ENCODE measurements at places on chromosomes 12 and 14. TPM values are rescaled to one million over a fixed set of nuclear protein-coding genes. Genes with fewer than 3 reads are reported as not detected.

Gene TMCC3
- 0.59 TPM for total RNA-seq

Gene TAS2R9
- total RNA-seq: not detected

DNA sequence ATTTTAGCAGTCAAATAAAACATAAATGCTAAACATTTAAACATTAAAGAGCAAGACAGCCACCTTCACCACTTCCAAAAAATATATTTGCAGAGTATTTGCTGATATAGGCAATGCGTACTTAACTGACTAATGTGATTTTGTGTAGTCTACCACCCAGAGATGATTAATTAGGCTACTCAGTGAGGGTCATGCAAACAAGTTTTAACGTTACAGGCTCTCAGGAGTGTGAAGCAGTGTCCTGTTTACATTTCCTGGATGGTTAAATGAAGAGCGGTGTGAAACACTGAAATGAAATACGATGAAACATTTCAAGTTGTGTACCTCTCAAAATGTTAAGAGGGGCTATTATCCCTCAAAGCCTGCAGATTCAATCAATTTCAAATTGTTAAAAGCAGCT is 165.8 kb upstream of the LRIG3 start:
- no peaks in the 10 kb centered on the region for H3K27me3 ChIP-seq
- H3K4me1 ChIP-seq: peaks cover 58% of the 10 kb centered on the region
- H3K27ac ChIP-seq: peak overlapping the region; percentile 38
- H3K36me3 ChIP-seq: no peaks in the 10 kb centered on the region

- no peaks in the 10 kb centered on the region for H3K36me3 ChIP-seq
- H3K27ac ChIP-seq: no peak overlapping the region
- H3K4me1 ChIP-seq: no peaks in the 10 kb centered on the region
- peaks cover 8% of the 10 kb centered on the region for H3K27me3 ChIP-seq
These were observed 489.6 kb upstream of the GARIN6 start for GRCh38 chr12:99157946-99158345.

GRCh38 chr12:109637348-109637747 is 63.8 kb downstream of the MVK start:
- H3K27ac ChIP-seq: no peak overlapping the region
- no peaks in the 10 kb centered on the region for H3K4me1 ChIP-seq
- H3K27me3 ChIP-seq: peaks cover 6% of the 10 kb centered on the region
- H3K36me3 ChIP-seq: no peaks in the 10 kb centered on the region
- H3K4me3 ChIP-seq: no peak overlapping the region

Gene KRT3
- total RNA-seq: not detected

Gene CSRP2
- 215 TPM for total RNA-seq

DNA sequence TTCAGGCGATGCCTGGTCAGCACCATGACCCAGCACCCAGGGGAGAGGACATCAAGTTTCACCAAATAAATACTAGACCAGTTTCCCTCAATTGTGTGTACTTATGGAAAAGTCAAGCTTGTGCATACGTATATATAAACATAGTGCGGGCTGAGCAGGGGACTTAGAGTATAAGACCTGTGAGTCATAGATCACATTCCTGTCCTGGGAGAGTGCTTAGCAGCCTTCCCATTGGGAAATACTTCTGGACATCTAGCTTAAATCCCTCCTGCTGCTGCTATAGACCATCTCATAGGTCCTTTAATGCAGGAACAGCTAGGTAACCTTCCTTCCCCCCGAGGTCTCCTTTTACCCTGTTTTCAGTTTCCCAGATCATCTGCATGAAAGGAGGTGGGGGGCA is 51.9 kb downstream of the PRMT8 start:
- H3K27me3 ChIP-seq: peaks cover 27% of the 10 kb centered on the region
- no peak for DNase-seq
- H3K4me3 ChIP-seq: no peak overlapping the region
- H3K36me3 ChIP-seq: no peaks in the 10 kb centered on the region

DNA sequence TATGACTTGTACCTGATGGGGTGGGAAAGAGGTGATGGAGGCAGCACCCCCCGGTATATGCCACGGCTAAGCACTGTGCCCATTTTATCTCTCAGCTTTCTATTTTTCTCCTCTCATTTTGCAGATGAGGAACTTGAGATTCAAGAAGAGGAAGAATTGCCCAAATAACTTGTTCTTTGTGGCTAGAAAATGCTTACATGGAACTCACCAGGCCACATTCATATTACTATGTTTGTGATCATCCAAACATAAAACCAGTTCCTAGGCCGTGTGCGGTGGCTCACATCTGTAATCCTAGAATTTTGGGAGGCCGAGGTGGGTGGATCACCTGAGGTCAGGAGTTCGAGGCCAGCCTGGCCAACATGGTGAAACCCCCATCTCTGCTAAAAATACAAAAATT is 14.5 kb upstream of the PSMD9 start:
- H3K27me3 ChIP-seq: no peaks in the 10 kb centered on the region
- DNase-seq: no peak
- H3K4me1 ChIP-seq: peaks cover 9% of the 10 kb centered on the region
- H3K27ac ChIP-seq: no peak overlapping the region

DNA sequence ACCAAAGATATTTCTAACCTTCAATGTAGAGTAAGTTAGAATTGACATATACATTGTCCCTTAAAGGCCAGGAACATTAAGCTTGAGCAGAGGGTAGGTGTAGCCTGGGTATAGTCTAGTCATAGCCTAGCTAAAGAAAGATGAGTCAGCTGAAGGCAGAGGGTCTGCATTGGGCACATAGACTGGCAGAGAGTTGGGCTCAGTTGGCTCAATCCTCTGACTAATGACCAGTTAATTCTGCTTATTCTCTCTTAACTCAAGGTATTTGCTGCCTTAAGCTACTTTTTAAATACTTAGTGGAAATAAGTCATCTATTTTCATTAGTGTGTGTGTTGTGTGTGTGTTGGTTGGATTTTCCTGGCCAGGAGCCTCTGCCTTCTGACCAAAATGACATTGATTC is 467.1 kb downstream of the RAD51B start:
- DNase-seq: no peak
- H3K4me3 ChIP-seq: no peak overlapping the region
- no peak overlapping the region for H3K27ac ChIP-seq
- H3K36me3 ChIP-seq: no peaks in the 10 kb centered on the region
- H3K4me1 ChIP-seq: no peaks in the 10 kb centered on the region

DNA sequence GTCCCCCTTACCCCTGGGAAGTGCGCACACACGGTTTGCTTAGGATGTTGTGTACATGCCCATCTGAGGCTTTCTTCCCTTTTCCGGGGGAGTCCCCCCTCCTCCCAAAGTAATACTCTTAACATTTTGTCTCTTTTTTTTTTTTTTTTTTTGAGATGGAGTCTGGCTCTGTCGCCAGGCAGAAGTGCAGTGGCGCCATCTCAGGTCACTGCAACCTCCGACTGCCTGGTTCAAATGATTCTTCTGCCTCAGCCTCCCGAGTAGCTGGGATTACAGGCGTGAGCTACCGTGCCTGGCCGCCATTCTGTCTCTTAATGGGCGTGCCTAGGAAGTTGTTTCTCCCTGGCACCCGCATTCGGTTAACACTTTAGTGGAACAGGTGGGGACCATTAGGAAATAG is 4.5 kb upstream of the GMFB start:
- H3K4me1 ChIP-seq: peaks cover 12% of the 10 kb centered on the region
- H3K27me3 ChIP-seq: peaks cover under 1% of the 10 kb centered on the region
- H3K4me3 ChIP-seq: no peak overlapping the region
- H3K36me3 ChIP-seq: no peaks in the 10 kb centered on the region

Gene RTN1
- total RNA-seq: 0.34 TPM

GRCh38 chr12:4135919-4136605 is 137.5 kb upstream of the CCND2 start:
- DNase-seq: no peak
- peaks cover 13% of the 10 kb centered on the region for H3K4me1 ChIP-seq
- H3K4me3 ChIP-seq: no peak overlapping the region
- H3K36me3 ChIP-seq: peaks cover 4% of the 10 kb centered on the region

GRCh38 chr14:104148433-104149277 is 10.3 kb downstream of the KIF26A start:
- peaks cover 7% of the 10 kb centered on the region for H3K4me1 ChIP-seq
- DNase-seq: peak; percentile 82
- H3K36me3 ChIP-seq: no peaks in the 10 kb centered on the region
- H3K4me3 ChIP-seq: no peak overlapping the region
- H3K27ac ChIP-seq: no peak overlapping the region

GRCh38 chr14:31880935-31881334 is 196.2 kb upstream of the ARHGAP5 start:
- no peak overlapping the region for H3K4me3 ChIP-seq
- H3K27me3 ChIP-seq: no peaks in the 10 kb centered on the region
- DNase-seq: no peak
- peak overlapping the region; percentile 83 for H3K27ac ChIP-seq
- H3K36me3 ChIP-seq: no peaks in the 10 kb centered on the region
- peaks cover 37% of the 10 kb centered on the region for H3K4me1 ChIP-seq

DNA sequence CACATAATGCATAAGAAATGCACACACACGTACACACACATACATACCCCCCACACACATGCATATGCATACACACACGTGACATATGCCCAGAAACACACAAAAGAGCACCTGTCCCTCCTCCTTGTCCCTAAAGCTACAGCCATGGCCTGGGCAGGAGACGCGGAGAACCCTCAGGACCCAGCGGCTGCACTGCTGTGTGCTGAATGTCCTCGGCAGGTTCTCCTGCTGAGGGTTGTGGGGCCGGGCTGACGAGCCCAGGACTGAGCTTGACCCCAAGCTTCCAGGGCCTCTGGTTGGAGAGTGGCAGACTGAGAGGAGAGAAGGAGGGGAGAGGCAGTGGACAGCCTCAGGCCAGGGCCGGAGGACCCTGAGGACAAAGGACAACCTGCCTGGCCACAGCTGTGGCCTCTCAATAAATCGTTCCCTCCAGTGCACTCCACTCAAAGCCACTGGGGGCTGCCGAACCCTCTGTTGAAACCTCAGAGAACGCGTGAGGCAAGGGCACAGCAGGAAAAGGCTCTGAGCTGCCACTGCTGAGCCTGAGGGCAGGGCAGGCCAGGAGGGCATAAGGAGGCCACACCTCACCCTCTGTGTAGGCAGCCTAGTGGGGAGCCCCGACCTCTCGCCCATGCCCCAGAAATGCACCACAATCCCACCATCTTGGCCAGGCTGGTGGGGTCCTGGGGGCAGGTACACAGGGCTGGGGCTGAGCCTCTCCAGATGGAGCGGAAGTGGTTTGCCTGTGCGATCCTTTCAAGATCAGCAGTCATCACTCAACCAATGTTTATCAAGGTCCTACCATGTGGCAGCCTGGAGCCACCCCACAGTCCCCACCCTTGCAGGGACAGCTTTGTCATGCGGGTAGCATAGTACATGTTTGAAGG is 3.1 kb downstream of the CACNA2D4 start:
- H3K4me3 ChIP-seq: no peak overlapping the region
- H3K36me3 ChIP-seq: no peaks in the 10 kb centered on the region
- H3K27ac ChIP-seq: no peak overlapping the region
- no peaks in the 10 kb centered on the region for H3K4me1 ChIP-seq
- no peak for DNase-seq

Data from chondrocyte (in vitro differentiated cells).